ENCODE measurements at places on chromosomes 7 and 10. TPM values are rescaled to one million over a fixed set of nuclear protein-coding genes. Genes with fewer than 3 reads are reported as not detected.

DNA sequence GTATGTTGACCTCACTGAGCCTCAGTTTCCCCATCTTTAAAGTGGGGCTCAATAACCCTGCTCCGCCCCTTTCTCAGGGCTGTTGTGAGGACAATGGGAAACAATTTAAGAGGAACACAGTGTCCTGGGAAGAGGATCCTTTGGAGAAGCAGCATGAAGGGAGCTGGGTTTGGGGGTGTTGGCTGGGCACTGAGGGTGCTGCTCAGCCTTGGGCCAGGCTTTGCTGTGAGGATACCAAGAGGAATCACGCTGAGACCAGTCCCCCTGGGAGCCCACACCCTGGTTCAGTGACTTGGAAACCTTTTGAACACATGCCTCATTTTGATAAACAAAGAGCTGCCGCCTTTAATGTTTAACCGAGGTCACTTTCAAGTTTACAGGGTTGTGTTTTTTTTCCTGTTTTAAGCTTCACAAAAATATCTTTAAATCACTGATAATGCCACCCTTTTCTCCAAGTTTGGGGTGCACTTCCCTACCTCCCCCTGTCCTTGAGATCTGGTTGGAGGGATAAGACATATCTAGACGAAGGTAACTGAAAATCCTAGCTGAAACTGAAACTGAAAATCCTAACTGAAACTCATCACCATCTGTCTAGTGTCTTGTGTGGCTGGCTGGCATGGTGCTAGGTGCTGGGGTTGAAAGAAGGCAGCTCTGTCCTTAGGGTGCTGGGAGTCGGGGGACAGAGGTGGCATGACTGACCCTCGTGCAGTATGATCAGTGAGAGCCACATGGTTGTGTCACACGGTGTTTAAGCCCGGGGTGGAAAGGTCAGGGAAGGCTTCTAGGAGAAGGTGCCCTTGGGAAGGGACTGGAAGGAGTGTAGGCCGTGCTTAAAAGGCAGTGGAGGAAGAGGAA is 27.7 kb downstream of the ZNF775 start:
- H3K4me1 ChIP-seq: peaks cover 9% of the 10 kb centered on the region
- peak overlapping the region; percentile 99 for H3K27ac ChIP-seq
- H3K4me3 ChIP-seq: no peak overlapping the region
- H3K36me3 ChIP-seq: no peaks in the 10 kb centered on the region
- no peaks in the 10 kb centered on the region for H3K27me3 ChIP-seq
- DNase-seq: no peak

DNA sequence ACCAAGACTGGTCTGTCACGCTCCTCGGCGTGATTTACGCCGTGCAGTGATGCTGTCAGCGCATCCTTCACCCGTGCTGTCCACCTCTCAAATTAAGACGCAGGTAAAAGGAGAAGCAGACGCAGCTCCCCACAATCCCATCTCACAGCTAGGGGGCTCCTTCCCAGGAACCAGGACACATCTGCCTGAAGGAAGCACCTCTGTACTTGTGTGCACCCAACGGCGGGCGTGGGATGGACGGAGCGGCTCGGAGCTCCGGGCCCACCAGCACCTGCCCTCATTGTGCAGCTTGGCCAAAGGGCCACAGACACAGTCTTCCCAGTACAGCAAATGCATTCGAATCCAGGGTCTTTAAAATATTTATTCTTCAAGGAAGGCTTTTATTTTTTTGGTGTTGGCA is 55.3 kb downstream of the STK32C start:
- no peaks in the 10 kb centered on the region for H3K4me1 ChIP-seq
- DNase-seq: no peak
- no peak overlapping the region for H3K27ac ChIP-seq
- no peaks in the 10 kb centered on the region for H3K36me3 ChIP-seq

GRCh38 chr7:81822811-81823210 is 53.0 kb upstream of the HGF start:
- H3K36me3 ChIP-seq: no peaks in the 10 kb centered on the region
- no peaks in the 10 kb centered on the region for H3K27me3 ChIP-seq
- no peak for DNase-seq
- H3K4me3 ChIP-seq: no peak overlapping the region
- no peak overlapping the region for H3K27ac ChIP-seq
- H3K4me1 ChIP-seq: no peaks in the 10 kb centered on the region

The CLDN4 gene
- total RNA-seq: 55.7 TPM

- DNase-seq: no peak
- H3K27ac ChIP-seq: peak overlapping the region; percentile 88
- H3K27me3 ChIP-seq: no peaks in the 10 kb centered on the region
- peak overlapping the region; percentile 14 for H3K4me3 ChIP-seq
- no peaks in the 10 kb centered on the region for H3K36me3 ChIP-seq
Measured at GRCh38 chr10:682931-683447, 6.5 kb downstream of the DIP2C start.

DNA sequence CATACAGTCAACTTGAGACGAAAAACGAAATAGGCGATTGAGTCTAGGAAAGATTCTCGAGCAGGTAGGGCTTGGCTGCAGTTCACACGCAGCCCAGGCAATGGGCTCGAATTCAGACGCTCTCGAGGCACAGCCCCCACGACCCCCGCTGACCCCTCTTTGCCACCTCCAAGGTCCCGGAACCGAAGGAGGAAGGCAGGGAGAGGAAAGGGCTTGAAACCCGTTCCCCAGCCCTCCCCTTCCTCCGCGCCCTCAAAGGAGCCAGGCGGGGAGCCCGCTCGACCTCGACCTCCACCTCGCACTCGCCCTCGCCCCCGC is 441 bp downstream of the CCDC186 start:
- no peaks in the 10 kb centered on the region for H3K27me3 ChIP-seq
- H3K27ac ChIP-seq: peak overlapping the region; percentile 92
- peak overlapping the region; percentile 84 for H3K4me3 ChIP-seq
- H3K36me3 ChIP-seq: no peaks in the 10 kb centered on the region

The LIPK gene
- total RNA-seq: not detected

GRCh38 chr7:151038951-151039849 is 9.1 kb upstream of the ASIC3 start:
- H3K4me1 ChIP-seq: peaks cover 7% of the 10 kb centered on the region
- H3K27me3 ChIP-seq: no peaks in the 10 kb centered on the region
- peak; percentile 74 for DNase-seq
- no peaks in the 10 kb centered on the region for H3K36me3 ChIP-seq

The KCNH2 gene
- 32.7 TPM for total RNA-seq

GRCh38 chr7:105782391-105783042 is 93.9 kb downstream of the ATXN7L1 start:
- H3K27ac ChIP-seq: no peak overlapping the region
- no peak overlapping the region for H3K4me3 ChIP-seq
- no peaks in the 10 kb centered on the region for H3K4me1 ChIP-seq
- no peak for DNase-seq
- no peaks in the 10 kb centered on the region for H3K36me3 ChIP-seq

- no peaks in the 10 kb centered on the region for H3K36me3 ChIP-seq
- no peak for DNase-seq
- no peaks in the 10 kb centered on the region for H3K27me3 ChIP-seq
Measured at GRCh38 chr10:23001901-23002516, 74.2 kb downstream of the ARMC3 start.

The SUV39H2 gene
- total RNA-seq: 14.9 TPM

The WDFY4 gene
- total RNA-seq: 0.26 TPM

GRCh38 chr7:71165708-71166107 is 33.8 kb downstream of the GALNT17 start:
- H3K4me3 ChIP-seq: no peak overlapping the region
- no peaks in the 10 kb centered on the region for H3K27me3 ChIP-seq
- H3K36me3 ChIP-seq: no peaks in the 10 kb centered on the region
- DNase-seq: no peak
- H3K4me1 ChIP-seq: no peaks in the 10 kb centered on the region

The INTS15 gene
- total RNA-seq: 7.6 TPM

GRCh38 chr10:114188001-114188400 is 8.8 kb downstream of the TDRD1 start:
- H3K27ac ChIP-seq: no peak overlapping the region
- no peak overlapping the region for H3K4me3 ChIP-seq
- H3K4me1 ChIP-seq: no peaks in the 10 kb centered on the region
- no peaks in the 10 kb centered on the region for H3K27me3 ChIP-seq
